Mucosa of descending colon (tissue), 3 donors: ENCODE measurements at places on chromosomes 7 and 10. TPM values are rescaled to one million over a fixed set of nuclear protein-coding genes. Genes with fewer than 3 reads are reported as not detected.

Gene XRCC2
- total RNA-seq: 1.0 TPM

Gene GTF2IRD1
- 30.7 TPM for total RNA-seq

Gene FAM25G
- total RNA-seq: not detected

Gene CRPPA
- 2.9 TPM for total RNA-seq
